ENCODE measurements at places on chromosomes 2 and 18. TPM values are rescaled to one million over a fixed set of nuclear protein-coding genes. Genes with fewer than 3 reads are reported as not detected.

DNA sequence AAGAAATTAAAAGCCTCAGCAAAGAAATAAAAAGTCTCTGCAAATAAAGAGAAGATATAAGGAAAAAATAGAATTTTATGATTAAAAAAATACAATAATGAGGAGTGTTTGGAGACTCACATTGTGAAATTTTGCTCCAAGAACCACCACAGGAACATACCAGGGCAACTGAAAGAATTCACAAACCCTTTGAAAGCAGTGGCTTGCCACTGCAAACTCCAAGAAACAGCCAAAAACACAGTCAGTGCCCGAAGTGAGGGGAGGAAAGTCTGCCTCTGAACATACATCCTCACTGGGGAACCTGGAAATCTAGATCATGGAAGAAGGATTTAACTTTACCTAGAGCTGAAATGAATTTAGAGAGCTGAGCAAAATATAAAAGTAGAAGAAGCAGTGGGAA lies 33.1 kb downstream of the EVA1A start:
- H3K27ac ChIP-seq = no peak overlapping the region
- H3K4me3 ChIP-seq = no peak overlapping the region
- peaks cover 11% of the 10 kb centered on the region for H3K4me1 ChIP-seq
- no peaks in the 10 kb centered on the region for H3K36me3 ChIP-seq

TFCP2L1 gene
- total RNA-seq = 6.4 TPM

TRIM54 gene
- total RNA-seq = 3.3 TPM

- no peak overlapping the region for H3K4me3 ChIP-seq
- H3K27ac ChIP-seq = no peak overlapping the region
- DNase-seq = no peak
These were observed 21.1 kb upstream of the TMEM163 start for GRCh38 chr2:134739879-134740301.

DNA sequence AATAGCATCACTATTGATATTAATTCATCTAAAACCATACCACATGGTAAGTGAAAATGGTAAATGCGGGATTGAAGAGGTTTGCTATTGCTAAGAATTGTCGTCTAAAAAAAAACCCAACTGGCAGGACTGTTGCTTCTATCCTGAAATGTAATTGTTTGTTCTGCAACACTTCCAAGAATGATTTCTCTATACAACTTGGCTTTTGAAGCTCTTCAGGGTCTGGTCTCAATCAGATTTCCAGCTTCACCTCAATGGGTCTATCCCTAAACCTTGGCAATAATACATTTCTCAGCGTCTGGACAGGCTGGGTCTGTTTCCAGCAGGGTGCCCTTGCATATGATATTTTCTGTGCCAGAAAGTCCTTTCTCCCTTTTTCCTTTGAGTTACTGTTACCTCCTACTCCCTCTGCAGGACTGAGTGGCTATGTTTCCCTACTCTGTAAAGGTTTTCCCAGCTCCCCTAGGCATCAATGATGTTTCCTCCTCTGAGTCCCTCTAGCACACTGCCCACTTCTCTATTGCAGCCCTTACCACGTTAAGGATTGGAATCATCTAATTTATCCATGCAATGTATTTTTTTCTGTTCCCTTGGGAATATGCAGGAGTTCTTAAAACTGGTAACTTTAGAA lies 118.2 kb upstream of the REV1 start:
- no peak overlapping the region for H3K27ac ChIP-seq
- no peaks in the 10 kb centered on the region for H3K4me1 ChIP-seq
- no peaks in the 10 kb centered on the region for H3K27me3 ChIP-seq

GRCh38 chr2:151771599-151772358 lies 37.5 kb upstream of the NEB start:
- no peak overlapping the region for H3K4me3 ChIP-seq
- H3K36me3 ChIP-seq = 0 out of 2 replicates have a peak, but pooled peaks cover 7% of the 10 kb centered on the region
- DNase-seq = no peak
- H3K27me3 ChIP-seq = no peaks in the 10 kb centered on the region
- no peak overlapping the region for H3K27ac ChIP-seq

GPC1 gene
- total RNA-seq = 56.9 TPM

TMEM150A gene
- 16.4 TPM for total RNA-seq

LIMS4 gene
- not detected for total RNA-seq

GRCh38 chr2:130353291-130354138 lies 2.3 kb upstream of the PTPN18 start:
- H3K4me1 ChIP-seq = no peaks in the 10 kb centered on the region
- no peak overlapping the region for H3K27ac ChIP-seq
- no peaks in the 10 kb centered on the region for H3K36me3 ChIP-seq
- H3K4me3 ChIP-seq = no peak overlapping the region
- peaks cover 38% of the 10 kb centered on the region for H3K27me3 ChIP-seq
- no peak for DNase-seq

DNA sequence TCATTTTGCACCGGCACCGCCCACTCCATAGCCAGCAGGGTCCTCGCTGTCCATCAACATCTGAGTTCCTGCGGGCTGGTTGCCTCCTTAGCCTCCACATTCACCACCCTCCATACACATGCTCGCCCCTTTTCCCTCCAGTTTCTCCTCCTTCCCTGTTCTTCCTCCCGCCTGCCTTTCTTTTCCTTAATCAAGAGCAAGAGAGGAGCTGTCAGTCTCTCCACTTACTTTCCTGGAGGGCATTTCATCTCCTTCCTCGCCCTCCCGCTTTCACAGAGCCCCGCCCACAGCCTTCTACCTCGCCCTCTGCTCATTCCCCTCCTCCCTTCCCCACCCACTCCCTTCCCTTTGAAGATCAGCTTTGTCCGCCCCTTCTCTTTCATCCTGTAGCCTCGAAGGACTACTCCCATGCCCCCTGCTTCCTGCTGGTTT lies 13.8 kb upstream of the ZBTB7C start:
- H3K4me3 ChIP-seq = peak overlapping the region; percentile 48
- DNase-seq = peak; percentile 79
- H3K27me3 ChIP-seq = peaks cover 23% of the 10 kb centered on the region

- DNase-seq = no peak
- H3K4me3 ChIP-seq = no peak overlapping the region
- H3K4me1 ChIP-seq = no peaks in the 10 kb centered on the region
These were observed 7.1 kb downstream of the WDR54 start for GRCh38 chr2:74428675-74429074.

NR4A2 gene
- 0.85 TPM for total RNA-seq

- no peak overlapping the region for H3K27ac ChIP-seq
- H3K27me3 ChIP-seq = no peaks in the 10 kb centered on the region
- H3K36me3 ChIP-seq = no peaks in the 10 kb centered on the region
- H3K4me3 ChIP-seq = no peak overlapping the region
- H3K4me1 ChIP-seq = peaks cover 27% of the 10 kb centered on the region
These were observed 828.6 kb upstream of the POU3F3 start for GRCh38 chr2:104025295-104025694.

DSG4 gene
- total RNA-seq = not detected

ASTL gene
- total RNA-seq = not detected

LCT gene
- not detected for total RNA-seq

GULP1 gene
- 200 TPM for total RNA-seq

M1AP gene
- total RNA-seq = 12.1 TPM

DNA sequence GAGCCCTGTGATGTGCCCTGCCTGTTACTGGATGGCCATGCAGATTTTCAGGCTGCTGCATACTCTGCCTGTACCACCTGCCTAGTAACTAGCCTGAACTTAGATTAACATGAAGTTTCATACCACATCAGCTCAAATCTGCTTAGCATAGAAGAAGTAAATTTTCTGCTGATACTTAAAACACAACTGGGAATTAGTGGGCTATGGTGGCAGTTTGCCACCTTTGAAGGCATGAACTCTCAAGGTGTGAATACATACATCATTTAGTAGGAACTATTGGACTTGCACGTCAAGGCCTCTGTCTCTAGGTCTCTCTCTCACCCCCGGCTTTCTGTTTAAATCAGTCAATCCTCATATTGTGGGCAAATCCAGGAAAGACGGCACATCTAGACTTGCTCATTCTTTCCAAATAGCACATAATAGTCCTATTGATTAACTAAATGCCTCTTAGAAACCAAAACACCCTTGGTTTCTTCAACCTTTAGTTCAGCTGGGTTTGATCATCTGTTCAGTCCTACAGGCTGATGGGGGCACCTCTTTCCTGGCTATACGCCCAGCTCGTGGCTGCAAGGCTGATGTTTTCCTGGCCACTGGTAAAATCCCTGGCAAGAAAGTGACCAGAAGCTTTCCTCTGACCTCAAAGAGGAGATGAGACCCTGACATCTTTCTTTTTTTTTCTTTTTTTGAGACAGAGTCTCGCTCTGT lies 58.4 kb downstream of the ALPK2 start:
- H3K36me3 ChIP-seq = no peaks in the 10 kb centered on the region
- H3K27ac ChIP-seq = no peak overlapping the region
- no peaks in the 10 kb centered on the region for H3K4me1 ChIP-seq
- H3K4me3 ChIP-seq = no peak overlapping the region
- no peaks in the 10 kb centered on the region for H3K27me3 ChIP-seq
- DNase-seq = no peak

SLC23A3 gene
- total RNA-seq = not detected

GRCh38 chr2:9251154-9252001 lies 44.8 kb downstream of the ASAP2 start:
- no peaks in the 10 kb centered on the region for H3K36me3 ChIP-seq
- no peak overlapping the region for H3K4me3 ChIP-seq
- peaks cover 17% of the 10 kb centered on the region for H3K4me1 ChIP-seq
- H3K27ac ChIP-seq = no peak overlapping the region
- no peaks in the 10 kb centered on the region for H3K27me3 ChIP-seq
- no peak for DNase-seq

NETO1 gene
- 20.7 TPM for total RNA-seq

- H3K36me3 ChIP-seq = peaks cover 25% of the 10 kb centered on the region
- H3K27ac ChIP-seq = peak overlapping the region; percentile 42
- peaks cover 20% of the 10 kb centered on the region for H3K4me1 ChIP-seq
- peak overlapping the region; percentile 93 for H3K4me3 ChIP-seq
- DNase-seq = peak; percentile 84
These were observed 590 bp downstream of the EIF2B4 start for GRCh38 chr2:27369471-27370025.

- H3K27me3 ChIP-seq = no peaks in the 10 kb centered on the region
- no peak overlapping the region for H3K27ac ChIP-seq
- no peak overlapping the region for H3K4me3 ChIP-seq
- H3K36me3 ChIP-seq = no peaks in the 10 kb centered on the region
- DNase-seq = no peak
These were observed 50.8 kb upstream of the UGP2 start for GRCh38 chr2:63790906-63791305.

MALT1 gene
- total RNA-seq = 18.8 TPM

STON1 gene
- total RNA-seq = 14.9 TPM

GRCh38 chr2:180158961-180159360 lies 151.9 kb upstream of the CWC22 start:
- H3K4me3 ChIP-seq = no peak overlapping the region
- DNase-seq = no peak
- H3K4me1 ChIP-seq = no peaks in the 10 kb centered on the region
- H3K36me3 ChIP-seq = no peaks in the 10 kb centered on the region

CHRNA1 gene
- total RNA-seq = not detected

DNA sequence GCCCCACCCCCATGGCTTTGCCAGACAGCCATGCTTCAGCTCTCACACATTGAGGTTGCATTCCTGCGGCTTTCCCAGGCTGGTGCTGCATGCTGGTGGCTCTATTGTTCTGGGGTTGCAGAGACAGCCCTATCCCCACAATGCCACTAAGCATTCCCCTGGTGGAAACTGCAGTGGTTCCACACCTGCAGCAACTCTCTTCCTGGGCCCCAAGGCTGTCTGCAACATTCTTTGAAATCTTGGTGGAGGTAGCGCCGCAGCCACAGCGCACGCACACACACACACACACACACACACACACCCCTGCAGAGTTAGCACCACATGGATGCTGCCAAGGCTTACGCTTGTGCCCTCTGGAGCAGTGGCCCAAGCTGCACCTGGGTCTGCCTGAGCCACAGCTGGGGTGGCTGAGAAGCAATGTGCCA lies 21.4 kb downstream of the SFXN5 start:
- DNase-seq = peak; percentile 68
- H3K4me1 ChIP-seq = peaks cover 10% of the 10 kb centered on the region
- no peak overlapping the region for H3K4me3 ChIP-seq
- peak overlapping the region; percentile 21 for H3K27ac ChIP-seq
- H3K36me3 ChIP-seq = no peaks in the 10 kb centered on the region

DNA sequence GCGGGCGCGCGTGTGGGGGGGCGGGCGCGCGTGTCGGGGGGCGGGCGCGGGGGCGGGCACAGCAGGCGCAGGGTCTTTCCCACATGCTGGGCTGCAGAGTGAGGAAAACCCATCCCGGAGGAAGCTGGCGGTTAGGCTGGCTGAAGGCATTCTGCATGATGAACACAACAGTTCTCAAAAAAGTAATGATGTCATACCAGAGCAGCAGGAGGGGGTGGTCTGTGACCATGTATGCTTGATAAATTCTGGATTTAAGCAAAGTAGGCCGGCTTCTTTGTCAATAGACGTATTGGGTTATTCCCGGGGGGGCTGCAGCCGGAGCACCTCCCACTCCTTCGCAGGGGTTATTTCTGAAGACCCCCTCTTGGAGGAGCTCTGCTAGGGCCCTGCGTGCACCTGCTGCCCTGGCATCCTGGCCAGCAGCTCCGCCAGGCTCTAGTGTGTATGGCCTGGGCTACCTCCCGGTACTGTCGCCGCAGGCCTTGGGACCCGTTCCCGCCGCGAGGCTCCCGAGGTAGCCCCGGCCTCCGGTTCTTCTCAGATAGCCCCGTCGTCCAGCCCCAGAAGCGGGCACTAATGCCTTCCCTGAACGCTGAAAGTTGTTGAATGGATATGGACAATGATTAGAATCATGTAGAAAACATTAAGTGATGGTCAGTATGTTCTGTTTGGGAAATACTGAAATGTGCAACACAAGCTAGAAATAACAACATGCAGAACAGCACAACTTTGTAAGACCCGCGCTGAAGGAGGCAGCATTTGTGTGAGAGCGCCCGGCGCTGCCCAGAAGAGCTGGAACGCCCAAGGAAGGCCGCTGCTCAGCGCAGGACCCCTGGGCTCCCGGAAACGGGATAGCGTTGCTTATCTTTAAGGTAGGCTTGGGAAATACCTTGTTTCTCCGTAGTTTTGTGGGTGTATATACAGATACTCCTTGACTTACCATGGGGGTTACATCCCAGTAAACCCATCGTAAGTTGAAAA lies 101.4 kb upstream of the RAB6C start:
- peak; percentile 69 for DNase-seq
- H3K36me3 ChIP-seq = no peaks in the 10 kb centered on the region
- H3K27ac ChIP-seq = no peak overlapping the region
- 0 out of 2 replicates have a peak, but pooled peaks cover 4% of the 10 kb centered on the region for H3K4me1 ChIP-seq

DNA sequence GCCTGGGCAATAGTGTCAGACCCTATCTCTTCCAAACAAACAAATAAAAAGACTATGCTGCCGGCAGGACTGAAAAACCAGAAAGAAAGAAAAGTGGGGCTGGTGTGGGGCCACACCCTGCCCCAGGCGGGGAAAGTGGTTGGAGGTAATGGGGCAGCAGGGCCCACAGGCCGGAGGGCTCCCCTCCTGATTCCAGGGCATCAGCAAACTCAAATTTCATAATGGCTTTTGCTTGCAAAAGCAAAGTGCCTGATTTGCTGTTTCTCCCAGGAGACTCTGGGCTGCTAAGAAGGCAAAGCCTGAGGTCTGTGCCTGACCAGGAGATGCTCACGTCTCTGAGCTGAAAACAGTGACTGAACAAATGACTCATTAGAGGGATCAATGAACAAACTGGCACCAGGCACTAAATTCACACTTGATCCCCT lies 121.9 kb downstream of the HDAC4 start:
- H3K27me3 ChIP-seq = no peaks in the 10 kb centered on the region
- H3K4me3 ChIP-seq = no peak overlapping the region
- no peaks in the 10 kb centered on the region for H3K4me1 ChIP-seq
- no peaks in the 10 kb centered on the region for H3K36me3 ChIP-seq
- no peak overlapping the region for H3K27ac ChIP-seq
- no peak for DNase-seq

ALLC gene
- not detected for total RNA-seq

GRP gene
- total RNA-seq = not detected

- no peak overlapping the region for H3K27ac ChIP-seq
- no peaks in the 10 kb centered on the region for H3K27me3 ChIP-seq
- H3K4me1 ChIP-seq = peaks cover 6% of the 10 kb centered on the region
- H3K4me3 ChIP-seq = no peak overlapping the region
- DNase-seq = no peak
These were observed 470.4 kb upstream of the ACVR2A start for GRCh38 chr2:147374423-147374811.

All from GM23338 (cell line).